Stimulated activated CD8-positive, alpha-beta memory T cell treated with anti-CD3 and anti-CD28 coated beads, Interleukin-7, amount 100 ng/mL, for 1 hour (primary cell): ENCODE measurements at places on chromosomes 5 and 9.

- no peak for DNase-seq
Measured at GRCh38 chr5:132467287-132467984, 23.1 kb downstream of the IRF1 start.

GRCh38 chr5:176596689-176597416, 13.1 kb downstream of the GPRIN1 start:
- DNase-seq, result peak; percentile 37

DNA sequence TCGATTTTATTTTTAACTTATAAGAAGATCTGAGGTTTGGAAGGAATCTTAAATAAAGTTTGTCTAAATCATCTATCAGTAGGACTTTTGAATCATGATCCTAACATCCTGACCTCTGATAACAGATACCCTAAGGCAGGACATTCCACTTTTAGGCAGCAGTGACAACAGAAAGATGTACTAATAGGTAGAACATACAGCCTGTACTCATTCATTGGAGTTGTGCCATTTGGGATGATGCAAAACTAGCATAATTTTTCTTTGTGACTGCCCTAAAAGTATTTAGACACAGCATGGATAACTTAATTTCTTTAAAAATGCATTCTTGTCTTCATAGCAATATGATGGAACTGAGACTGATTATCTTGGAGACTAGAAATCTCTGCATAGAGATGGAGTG, 39.7 kb downstream of the CDC42SE2 start:
- no peak for DNase-seq

DNA sequence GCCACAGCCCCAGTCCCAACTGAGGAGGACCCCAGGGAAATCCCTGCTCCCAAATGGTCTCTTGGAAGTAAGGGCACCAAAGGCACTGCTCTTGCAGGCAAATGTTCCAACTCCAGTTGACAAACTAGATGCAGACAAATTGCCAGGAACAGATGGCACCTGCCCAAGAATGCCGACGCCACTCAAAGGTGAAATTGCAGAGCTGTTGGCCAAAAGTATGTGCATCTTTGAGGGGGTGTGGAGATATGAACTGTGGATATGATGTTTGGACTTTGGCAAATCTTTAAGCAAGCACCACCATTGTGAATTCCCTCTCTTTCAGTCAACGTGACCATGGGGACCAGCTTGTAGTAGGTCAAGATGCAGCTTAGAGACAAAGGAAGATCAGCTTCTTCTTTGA, 12.0 kb upstream of the CPLX2 start:
- DNase-seq, result no peak

GRCh38 chr9:115211413-115212124, 93.6 kb upstream of the TNC start:
- DNase-seq, result no peak

- no peak for DNase-seq
Measured at GRCh38 chr5:58334035-58334434, 125.9 kb downstream of the PLK2 start.

GRCh38 chr5:167503926-167504720, 787.3 kb upstream of the WWC1 start:
- DNase-seq, result no peak

- no peak for DNase-seq
Measured at GRCh38 chr5:86526811-86527348, 90.9 kb upstream of the COX7C start.

DNA sequence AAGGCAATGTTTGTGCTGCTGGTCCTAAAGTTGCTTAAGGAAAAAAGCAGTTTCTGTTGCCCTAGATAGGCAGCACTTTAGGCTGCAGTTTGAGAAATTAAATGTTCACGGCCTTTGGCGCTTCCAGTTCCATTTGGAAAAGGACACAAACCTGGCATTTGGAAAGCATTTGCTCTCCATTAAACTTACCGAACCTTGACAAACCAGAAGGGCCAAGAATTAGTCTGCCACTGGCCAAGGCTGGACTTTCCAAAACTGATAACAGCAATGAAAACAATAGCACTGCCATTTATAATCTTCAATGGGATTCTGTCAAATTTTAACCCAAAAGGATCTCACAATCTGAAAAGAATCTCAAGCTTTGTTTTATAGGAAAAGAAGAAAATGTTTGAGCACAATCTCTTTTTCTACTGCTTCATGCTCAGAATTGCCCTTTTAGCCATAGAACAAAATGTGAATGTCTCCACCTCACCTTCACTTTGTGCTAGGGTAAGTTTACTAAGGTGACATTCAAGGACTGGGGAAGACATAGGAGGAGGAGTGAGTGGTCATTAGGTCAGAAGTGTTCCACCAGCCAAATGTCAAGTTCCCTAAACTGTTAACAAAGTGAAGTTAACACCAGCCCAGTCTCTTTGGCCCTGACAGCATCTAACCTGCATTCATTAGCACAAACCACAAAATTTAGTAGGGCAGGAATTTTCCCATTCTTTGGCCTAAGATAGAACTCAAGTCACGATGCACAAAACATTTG, 583.4 kb upstream of the DMAC1 start:
- no peak for DNase-seq

DNA sequence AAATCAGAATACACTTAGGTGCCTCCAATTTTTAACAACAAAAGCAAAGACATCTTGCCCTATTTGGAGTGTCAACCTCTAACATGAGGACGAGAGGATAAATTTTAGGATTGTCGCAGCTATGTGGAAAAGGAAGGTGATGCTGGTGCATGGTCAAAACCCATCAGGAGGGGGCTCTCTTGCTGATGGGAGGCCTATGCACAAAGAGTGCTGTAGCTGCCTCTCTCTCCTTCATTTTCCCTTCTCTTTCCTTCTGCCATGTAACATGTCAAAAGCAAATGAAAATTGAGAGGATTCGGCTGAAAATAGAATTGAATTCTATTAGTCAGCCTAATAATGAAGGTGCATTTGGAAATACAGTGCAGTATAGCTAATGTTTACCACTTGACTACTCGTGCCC, 578.7 kb upstream of the ZNF462 start:
- no peak for DNase-seq

DNA sequence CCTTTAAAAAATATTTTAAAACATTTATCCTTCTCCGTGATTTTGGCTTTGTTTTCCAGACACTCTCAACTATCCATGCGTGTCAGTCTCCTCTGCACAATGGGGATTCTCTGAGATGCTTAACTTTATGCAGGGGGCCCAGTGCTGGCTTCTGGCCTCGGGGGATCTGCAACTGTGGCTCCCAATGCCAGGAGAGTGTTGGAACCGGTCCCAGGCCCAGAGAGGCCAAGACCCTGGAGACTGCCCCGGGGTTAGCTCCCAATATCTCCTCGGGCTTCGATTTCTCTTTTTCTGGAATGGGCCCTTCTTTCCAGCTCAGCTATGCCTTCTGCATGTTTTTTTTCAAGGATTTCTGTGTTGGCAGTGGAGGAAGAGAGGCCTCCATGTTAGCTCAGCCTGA, 20.1 kb upstream of the SARDH start:
- no peak for DNase-seq

- no peak for DNase-seq
Measured at GRCh38 chr9:116027096-116027495, 126.5 kb upstream of the PAPPA start.

DNA sequence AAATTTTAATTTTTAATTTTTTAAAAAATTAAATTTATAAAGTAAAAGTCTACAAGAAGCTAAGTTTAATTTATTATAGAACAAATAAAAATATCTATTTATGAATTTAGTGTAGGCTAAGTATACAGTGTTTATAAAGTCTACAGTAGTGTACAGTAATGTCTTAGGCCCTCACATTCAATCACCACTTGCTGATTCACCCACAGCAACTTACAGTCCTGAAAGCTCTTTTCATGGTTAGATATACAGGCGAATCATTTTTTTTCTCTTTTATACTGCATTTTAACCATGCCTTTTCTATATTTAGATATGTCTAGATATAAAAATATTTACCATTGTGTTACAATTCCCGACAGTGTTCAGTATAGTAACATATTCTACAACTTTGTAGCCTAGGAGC, 55.9 kb downstream of the PCSK1 start:
- DNase-seq, result no peak

DNA sequence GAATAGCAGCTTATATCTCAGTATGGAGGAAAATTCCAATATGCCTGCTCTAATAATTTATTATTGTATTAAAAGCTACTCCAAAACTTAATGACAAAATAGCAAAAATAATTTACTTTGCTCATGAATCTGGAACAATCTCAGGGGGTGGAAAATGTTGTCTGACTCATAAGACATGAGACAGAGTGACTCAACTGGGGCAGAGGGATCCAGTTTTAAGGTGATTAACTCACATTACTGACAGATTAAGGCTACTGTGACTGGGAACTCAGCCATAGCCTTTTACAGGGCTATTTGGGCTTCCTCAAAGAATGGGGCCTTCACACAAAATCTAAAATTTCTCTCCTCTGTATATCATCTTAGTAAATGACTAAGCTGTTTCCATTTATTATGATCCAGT, 1172.9 kb downstream of the CDH12 start:
- DNase-seq, result no peak

DNA sequence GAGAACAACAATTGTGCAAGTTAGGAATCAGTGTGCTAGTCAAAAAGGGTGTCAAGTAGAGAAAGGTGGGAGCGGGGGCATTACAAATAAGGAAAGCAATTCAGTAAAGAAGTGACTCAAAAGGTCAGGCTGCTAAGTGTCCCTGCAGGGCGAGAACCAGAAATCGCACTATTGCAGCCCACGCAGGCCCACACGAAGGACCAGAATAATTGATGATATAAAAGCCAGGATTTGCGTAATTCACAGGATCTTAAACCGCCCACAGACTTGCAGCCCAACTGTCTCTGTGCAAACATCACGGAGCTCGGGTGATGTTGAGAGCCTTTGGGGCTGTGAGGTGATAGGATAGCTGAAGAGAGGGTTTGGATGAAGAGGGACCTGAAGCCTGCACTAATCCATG, 349.0 kb downstream of the BRINP1 start:
- no peak for DNase-seq

- no peak for DNase-seq
Measured at GRCh38 chr9:120610975-120611689, 31.2 kb upstream of the CDK5RAP2 start.

DNA sequence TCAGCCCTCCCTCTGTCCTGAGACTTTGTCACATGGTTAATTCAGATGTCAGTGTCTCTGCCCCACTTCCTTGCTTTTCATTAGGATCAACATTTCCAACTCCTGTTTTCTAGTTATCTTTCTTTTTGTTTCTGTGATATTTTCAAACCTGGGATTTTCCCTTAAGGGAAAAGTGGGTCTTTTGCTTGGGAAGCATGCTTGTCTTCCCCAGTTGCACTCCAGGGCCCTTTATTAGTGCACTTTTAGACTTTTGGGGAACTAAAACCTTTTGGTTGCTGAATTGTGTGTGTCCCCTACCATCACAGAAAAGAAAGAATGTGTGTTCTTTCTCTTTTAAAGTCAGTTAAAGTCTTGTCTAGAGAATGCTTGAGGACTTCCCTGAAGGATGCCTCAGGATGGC, 18.4 kb upstream of the GDNF start:
- no peak for DNase-seq

DNA sequence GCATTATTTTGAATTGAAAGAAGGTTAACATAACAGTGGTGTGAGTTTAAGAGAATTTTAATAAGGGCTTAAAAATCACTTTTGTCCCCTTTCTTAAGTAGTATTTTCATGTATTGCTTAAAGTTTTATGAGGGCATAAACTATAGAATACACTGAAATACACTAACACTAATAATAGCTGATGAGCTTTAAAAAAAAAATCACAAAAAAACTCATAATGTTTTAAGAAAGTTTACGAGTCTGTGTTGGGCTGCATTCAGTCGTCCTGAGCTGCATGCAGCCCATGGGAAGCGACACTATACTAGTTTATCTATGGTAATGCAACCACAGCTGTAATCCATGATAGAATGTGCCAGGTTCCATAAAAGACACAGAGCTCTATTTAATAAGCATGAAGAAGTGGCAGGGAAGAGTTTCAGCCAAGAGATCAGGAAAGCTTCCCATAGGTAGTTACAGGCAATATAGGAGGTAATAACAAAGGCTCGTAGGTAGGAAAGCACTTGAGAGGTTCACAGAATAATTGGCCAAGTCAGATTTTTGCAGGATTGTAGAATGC, 4.5 kb downstream of the SREK1IP1 start:
- no peak for DNase-seq

DNA sequence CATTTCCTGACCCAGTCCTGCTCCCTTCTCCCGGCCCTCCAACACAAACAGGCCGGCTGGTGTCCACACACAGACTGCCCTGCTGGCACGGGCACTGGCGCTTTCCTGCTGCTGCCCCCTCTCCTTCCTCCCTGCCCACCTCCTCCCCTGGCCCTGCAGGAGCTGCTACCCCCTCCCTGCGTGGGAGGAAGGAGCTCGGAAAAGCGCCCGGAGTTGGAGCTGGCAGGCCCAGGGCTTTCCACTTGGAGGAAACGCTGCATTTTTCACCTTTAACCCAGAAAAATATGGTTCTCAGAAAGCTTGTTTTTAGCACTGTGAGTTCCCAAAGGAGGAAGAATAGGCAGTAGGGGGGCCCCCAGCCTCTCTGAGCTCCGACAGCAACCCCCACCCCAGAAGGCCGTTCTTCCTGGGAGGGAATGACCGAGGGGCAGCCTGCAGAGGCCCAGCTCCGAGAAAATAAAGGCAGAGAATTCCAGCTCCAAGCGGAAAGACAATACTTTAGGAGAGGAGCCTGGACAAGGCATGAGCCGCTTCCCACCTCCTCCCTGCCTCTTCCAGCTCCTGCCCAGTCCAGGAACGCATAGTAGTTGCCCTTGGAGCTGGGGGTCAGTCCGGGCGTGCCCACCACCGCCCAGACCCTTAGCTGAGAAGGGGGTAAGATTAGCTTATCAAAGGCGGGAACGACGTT, 88.9 kb downstream of the LIFR start:
- DNase-seq, result no peak

DNA sequence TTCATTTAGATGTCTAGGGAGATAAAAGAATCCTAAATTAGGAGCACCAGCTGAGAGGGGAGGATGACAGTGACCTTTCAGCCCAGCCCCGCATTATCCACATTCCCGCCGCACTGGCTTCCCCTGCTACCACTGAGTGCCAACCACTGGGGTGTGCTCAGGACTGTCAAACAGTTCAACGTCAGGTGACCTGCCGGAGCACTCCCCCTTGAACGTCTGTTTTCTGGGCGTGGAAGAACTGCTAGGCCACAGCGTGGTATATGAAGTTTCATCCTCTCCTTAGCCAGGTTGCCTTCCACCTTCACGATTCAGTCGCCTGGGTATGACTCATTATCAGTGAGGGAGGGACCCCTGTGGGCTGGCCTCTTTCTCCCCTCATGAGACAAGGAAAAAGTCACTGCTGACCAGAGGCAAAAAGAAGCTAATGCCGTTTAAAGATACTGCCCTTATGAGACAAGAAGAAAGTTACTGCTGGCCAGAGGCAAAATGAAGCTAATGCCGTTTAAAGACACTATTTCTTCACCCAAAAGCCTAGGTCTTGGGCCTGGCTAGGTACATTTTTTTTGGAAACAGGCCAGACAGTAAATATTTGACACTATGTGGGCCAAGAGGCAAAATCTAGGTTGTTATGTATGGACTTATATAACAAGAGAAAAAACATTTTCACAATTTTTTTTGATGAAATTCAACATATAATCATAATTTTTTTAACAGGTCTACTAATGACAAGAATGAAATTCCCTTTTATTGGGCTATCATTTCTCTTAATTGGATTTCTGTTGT, 4.6 kb downstream of the NMRK1 start:
- no peak for DNase-seq
